ENCODE measurements at places on chromosomes 3 and 15. TPM values are rescaled to one million over a fixed set of nuclear protein-coding genes. Genes with fewer than 3 reads are reported as not detected.
A peak's percentile ranks its signal among the peaks of the same experiment; 100 is the strongest.

- no peak for DNase-seq
These were observed 96.7 kb upstream of the TP63 start for GRCh38 chr3:189534531-189534930.

DNA sequence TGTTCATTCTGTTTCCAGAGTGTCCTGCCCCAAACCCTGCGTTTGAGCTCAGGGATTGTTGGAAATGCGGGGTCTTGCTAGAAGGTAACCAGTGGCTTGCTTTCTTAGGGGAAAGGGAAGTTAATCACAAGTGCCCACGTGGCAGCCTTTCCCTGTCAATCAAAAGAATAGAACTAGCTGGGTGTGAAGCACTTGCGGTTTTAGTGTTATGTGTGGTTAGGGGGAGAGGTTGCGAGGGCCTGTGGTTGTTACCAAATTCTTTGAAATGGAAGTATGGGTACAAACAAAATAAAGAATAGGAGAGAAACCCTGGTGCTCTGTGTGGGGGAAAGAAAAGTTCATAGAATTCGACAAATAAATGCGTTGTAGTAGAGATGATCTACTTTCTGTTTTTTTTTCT, 67.6 kb downstream of the FNDC3B start:
- DNase-seq = peak; percentile 57

DNA sequence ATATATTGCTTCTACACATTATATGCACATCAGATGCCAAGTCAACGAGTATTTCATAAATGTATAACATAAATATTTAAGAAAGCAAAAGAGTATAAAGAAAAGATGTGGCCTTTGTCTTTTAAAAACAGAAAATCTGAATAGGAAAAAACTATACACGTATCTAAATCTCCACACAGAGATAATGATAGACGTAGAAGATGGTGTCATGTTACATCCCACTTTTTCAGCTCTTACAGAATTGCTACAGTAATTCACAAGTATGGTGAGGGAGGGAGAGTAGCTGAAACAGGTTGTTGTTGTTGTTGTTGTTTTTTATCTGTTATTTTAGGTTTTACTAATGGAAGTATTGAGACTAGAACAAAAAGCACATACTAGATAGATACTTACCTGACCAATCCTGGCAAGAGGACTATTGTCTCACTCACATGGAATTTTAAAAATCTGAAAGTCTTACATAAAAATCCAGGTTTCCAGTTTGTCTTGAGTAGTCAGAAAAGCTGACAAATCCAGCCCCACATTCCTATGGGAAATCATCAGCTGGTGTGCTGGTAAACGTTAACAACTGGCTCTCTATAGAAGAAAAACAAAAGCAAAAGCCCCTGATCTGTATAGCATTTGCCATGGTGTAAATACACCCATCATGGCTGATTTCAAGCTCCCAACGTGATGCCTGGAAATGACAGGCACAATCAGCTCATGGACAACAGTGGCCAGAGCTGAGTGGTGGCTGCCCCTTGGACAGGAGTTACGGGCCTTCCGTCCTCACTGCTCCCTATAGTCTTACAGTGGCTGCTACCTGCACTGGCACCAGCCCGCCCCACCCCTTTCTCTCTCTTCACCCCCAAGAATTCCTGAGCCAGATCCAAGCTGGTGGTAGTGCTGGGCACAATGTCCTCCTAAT, 47.4 kb upstream of the VGLL4 start:
- DNase-seq = no peak

DNA sequence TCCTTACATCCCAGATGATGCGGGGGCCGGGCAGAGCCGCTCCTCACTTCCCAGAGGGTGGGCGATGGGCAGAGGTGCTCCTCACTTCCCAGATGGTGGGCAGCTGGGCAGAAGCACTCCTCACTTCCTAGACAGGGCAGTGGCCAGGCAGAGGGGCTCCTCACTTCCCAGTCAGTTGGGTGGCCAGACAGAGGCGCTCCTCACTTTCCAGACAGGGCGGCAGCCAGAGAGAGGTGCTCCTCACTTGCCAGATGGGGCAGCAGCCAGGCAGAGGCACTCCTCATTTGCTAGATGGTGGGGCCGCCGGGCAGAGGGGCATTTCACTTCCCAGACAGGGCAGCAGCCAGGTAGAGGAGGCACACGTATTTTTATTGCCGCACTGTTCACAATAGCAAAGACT, 622.0 kb upstream of the KCNMB2 start:
- no peak for DNase-seq

DNA sequence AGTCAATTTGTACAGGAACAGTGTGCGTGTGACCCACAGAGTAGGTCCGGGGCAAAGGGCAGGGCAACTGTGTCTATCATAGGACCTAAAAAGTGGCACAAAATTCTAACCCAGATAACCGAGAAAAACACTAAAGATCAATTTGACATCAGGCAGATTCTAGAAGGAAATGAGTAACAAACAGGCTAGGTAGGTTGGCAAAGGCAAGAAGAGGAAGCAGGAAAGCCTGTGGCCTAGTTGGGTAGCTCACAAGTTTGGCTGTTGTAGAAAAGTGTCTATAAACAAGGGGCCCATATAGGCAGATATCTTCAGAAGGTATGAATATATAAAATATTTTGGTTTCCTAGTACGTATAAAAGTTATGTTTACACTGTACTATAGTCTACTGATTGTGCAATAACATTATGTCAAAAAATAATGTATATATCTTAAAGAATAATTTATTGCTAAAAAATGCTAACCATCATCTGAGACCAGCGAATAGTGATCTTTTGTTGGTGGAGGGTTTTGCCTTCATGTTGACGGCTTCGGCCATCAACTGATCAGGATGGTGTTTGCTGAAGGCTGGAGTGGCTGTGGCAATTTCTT, 13.3 kb upstream of the OR5K1 start:
- no peak for DNase-seq

GRCh38 chr15:24848050-24848449, 106.7 kb upstream of the SNRPN start:
- no peak for DNase-seq

DNA sequence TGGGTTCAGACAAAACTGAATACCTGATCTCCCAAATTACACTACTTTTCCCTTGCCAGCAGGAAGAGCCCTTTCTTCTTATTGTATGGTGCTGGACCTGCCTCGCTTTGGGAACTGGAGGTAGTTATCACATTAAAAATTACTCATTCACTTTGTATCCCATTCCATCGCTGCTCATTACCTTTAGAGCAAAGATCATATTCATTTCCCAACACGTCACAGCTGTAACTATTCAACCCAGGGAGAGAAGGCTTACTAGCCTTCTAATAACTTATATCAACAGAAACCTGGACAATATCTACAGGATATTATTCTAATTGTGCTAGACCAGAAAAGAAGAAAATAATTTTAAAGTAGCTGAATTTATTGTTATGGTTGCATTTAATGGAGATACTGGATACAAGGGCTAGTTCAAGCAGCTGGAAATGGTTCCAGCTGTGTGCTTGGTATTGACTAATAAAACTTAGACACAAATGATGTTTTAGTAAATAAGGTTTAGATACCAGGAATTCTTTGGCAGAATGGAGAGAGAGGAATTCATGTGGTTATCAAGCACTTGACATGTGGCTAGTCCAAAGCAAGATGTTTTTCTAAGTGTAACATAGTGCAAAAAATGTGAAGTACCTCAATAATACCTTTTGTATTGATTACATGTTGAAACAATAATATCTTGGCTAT, 656.3 kb downstream of the ROBO1 start:
- no peak for DNase-seq

DNA sequence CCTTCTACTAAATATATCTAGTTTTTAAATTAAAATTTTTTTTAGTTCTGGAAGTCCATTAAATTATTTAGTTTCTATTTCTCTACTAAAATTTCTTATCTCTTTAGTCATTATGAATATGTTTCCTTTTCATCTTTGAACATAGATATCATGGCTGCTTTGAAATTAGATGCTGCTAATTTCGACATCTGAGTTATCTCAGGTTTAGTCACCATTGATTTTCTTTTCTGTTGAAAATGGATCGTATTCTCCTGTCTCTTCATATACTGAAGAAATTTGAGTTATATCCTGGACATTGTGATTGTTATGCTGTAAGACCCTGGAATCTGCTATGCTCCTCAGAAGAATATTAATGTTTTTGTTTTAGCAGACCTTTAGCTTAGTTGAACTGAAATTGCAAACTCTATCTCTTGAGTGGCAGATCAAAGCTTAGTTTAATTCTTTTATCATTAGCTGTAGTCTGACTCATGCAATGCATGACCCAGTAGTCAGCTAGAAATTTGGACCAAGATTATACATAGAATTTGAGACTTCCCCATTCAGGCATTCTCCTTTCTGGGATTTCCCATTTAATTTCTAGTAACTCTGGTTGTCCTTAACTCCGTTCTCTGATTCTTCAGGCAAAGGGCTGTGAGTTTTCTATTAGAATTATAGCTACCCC, 439.8 kb upstream of the IL12A start:
- no peak for DNase-seq

GRCh38 chr3:148101061-148101460, 596.6 kb upstream of the AGTR1 start:
- no peak for DNase-seq

DNA sequence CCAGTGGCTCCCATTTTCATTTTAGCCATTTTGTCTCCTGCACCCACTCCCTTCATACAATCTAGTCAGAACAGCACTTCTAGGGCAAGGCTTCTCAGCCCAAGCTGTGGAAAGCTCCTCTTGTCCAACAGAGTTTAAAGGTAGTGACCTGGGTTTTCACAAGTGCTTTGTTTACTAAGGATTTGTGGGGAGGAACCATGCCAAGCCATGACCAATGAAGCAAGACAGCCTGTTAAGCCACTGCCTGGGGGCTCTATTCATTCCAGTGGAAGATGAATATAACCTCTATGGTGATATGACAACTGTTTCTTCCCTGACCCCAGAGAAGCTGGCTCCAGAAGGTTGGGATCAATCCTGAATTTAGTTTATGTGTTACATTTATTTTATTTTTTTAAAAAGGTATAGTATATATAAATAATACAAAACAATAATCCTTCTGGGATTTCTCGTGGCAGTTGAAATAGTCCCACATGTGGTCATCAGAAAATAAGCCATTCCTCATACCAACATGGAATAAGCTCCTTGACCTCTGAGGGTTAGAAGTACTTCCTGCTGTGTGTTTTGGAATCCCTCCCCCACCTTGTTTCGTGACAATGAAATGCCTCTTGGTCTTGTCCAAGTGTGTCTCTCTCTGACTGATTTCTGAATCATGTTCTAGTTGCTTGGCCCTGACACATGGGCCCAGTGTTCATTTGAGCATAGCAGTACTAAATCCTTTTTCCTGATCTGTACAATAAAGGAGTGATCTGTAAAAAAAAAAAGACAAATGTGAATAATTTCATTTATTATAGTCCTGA, 13.3 kb upstream of the THUMPD3 start:
- DNase-seq = no peak

LINGO1 gene
- not detected for total RNA-seq

NANOGP8 gene
- not detected for total RNA-seq
